ENCODE measurements at places on chromosomes 6 and 20.

- no peak for DNase-seq
Measured at GRCh38 chr20:16493486-16493885, 79.8 kb downstream of the KIF16B start.

GRCh38 chr20:10673176-10673841 is 490 bp downstream of the JAG1 start:
- DNase-seq = no peak

- no peak for DNase-seq
Measured at GRCh38 chr6:72954716-72955115, 270.6 kb downstream of the KHDC1L start.

DNA sequence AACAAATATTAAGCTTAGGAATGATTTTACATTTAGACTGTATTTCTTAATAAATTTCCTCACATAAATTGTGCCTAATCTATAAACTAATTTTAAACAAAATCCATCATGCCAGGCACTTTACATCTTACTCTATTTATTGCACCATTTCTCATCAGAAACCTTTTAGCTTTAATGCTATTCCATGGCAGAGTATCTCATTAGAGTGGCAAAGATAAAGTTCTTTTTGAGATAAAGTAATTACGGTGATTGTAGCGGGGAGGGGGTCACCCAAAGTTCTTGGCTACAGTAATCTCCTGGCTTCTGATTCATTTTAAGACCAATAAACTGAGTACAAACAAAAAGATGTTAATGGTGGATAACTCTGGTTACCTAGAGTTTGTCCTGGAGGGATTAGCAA is 532.1 kb downstream of the PRKN start:
- no peak for DNase-seq

GRCh38 chr20:33812152-33812849 is 1.2 kb downstream of the CHMP4B start:
- DNase-seq = no peak

DNA sequence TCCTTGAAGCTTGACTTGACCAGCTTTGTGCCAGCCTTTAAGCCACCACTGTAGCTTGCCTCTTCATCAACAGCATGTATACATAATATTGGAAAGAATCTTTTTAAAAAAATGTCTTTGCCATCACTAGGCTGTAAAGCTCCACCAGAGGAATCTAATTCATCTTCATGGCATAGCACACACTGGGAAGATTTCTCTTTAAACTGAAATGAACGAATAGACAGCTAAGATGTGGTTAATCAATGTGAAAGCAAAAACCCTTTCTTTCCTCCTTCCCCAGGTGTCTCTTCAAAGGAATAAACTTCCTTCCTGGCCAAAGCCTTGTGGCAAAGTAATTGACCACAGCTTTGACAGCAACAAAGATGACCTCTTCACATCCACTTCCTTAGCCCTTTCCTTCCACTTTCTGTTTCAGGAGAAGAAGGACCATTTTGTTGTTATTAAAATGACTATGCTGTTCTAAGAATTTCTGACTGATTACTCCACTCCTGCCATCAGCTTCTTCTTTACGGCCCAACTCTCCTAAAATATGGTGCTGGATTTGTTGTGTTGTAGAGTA is 428.7 kb upstream of the SOX4 start:
- DNase-seq = no peak

DNA sequence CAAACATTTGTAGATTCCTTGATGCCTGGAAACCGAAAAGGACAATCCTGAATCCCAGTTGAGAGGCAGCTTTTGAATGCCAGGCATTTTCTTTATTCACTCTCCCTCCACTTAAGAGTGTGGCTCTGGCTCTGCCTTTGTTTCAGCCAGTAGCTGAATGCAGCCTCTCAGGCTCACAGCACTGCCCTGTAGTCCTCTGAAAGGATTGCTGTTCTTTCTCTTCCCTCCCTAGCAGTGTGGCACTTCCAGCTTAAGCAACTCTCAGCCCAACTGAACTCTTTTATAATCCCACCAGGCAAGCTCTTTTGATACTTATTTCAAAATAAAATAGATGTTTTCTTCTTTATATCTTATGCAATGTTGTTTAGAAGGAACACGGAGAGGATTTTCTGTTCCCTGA is 415.6 kb downstream of the GJA1 start:
- no peak for DNase-seq

- DNase-seq = no peak
Measured at GRCh38 chr6:134658596-134658995, 291.3 kb downstream of the ALDH8A1 start.

GRCh38 chr6:44201200-44201599 is 15.5 kb upstream of the MYMX start:
- DNase-seq = no peak

DNA sequence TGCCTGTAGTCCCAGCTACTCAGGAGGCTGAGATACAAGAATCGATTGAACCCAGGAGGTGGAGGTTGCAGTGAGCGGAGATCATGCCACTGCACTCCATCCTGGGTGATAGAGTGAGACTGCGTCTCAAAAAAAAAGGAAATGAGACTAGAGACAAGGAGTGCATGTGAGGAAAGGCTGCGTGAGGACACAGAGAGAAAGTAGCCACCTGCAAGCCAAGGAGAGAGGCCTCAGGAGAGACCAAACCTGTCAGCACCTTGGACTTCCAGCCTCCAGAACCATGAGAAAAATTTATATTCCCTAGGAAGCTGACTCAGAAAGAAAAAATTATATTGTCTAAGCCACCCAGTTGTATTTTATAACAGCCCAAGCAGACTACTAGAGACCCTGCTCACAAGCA is 7.4 kb upstream of the BEND3 start:
- DNase-seq = no peak

GRCh38 chr6:75499640-75500039 is 6.0 kb upstream of the FILIP1 start:
- DNase-seq = no peak

DNA sequence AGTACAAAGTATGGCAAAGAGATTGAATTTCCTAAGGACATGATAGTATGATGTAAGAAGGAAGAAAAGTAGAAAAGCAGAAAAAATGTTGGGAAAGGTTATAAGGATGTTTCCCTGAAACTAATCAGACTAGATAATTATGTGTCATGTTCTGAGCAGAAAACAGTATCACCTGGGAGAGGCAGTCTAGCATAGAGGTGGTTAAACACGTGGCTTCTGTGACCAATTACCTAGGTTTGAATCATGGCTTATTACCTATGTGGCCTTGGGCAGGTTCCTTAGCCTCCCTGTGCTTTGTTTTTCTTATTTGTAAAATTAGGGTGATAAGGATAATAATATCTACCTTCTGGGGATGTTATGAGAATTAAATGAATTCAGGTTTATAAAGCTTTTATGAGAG is 38.0 kb downstream of the SCGN start:
- DNase-seq = no peak

GRCh38 chr6:114342826-114343781 is at the start of gene HS3ST5:
TSS of gene HS3ST5 (minus strand) at chr6:114343023. CDS start at chr6:114062845, 280,178 bp downstream.
- DNase-seq = no peak

GRCh38 chr20:13141546-13141945 is 79.5 kb upstream of the ISM1 start:
- DNase-seq = no peak

GRCh38 chr6:158149641-158150040 is 18.4 kb downstream of the SERAC1 start:
- no peak for DNase-seq

DNA sequence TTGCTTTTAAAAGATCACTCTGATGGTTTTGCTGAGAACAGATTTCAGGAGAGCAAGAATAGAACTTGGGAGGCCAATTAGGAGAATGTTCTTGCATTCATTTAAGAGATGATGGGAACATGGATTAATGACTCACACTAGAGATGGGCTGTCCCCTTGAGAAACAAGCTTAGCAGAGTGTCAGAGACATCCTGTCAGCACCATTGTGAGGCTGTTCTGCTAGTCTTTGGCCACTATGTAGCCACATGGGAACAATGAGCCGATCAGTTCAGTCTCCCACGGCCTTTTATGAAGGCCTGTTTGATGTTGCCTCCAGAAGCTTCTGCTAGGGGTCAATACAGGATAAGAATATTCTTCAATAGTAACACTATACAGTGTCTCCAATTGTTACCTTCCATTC is 113.0 kb upstream of the EYA4 start:
- no peak for DNase-seq

DNA sequence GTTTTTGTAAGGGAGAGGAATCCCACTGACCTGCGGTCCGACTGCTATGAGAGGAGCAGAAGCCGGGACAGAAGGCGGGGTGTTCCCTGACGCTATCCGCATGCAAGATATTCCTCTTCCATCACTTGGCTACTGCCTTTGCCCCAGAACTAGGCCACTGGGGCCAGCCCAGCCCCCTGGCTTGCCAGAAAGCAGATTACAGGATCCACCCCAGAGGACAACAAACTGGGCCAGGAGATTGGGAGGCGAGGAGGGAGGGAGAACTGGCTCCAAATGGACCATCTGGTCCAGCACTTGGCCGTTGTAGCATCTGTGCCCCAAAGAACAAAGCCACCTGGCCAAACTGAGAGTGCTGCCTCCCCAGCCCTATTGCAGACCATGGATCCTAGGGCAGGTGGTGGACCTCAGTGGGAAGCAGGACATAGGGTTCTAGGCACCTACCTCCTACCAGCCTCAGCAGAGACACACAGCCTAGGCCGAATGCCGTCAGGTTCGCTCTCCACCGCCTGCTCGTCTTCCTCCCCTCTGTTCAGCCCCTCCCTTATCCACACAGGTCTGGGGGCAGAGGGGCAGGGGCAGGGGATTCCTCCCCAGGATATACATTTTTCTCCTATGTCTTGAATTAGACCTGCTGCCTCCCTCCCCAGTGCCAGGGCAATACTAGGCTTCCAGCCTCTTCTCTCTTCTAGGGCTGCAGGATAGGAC is 4.0 kb downstream of the MDGA1 start:
- no peak for DNase-seq

DNA sequence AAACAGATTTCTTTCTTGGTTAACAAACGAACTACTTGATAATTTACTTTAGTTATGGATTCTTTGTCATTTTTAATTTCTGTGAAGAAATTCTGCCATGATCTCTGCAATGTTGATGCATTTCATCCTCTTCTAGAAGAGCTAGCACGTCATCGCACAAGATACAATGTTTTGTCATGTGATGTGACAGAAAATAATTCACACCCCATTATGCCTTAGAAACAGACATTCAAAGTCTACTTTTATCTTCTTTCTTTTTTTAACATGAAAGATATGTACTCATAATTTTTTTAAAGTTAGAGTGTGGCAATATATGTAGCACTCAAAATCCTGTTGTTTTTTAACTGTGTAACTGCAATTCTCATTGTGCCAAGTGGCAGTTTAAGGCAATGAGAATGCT is 39.6 kb upstream of the NELFCD start:
- no peak for DNase-seq

DNA sequence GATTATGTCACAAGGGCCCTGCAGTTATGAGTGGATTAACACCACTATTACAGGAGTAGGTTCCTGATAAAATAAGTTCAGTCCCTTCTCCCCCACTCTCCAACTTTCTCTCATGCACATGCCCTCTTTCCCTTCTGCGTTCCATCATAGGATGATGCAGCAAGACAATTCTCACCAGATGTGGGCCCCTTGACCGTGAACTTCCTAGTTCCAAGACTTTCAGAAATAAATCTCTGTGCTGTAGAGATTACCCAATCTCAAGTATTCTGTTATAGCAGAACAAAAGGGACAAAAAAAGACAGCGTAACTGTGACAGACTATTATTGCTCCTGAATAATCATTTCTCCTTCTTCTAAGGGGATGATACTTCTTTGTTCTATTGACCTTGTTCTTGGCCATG is 33.8 kb upstream of the TMEM244 start:
- no peak for DNase-seq

DNA sequence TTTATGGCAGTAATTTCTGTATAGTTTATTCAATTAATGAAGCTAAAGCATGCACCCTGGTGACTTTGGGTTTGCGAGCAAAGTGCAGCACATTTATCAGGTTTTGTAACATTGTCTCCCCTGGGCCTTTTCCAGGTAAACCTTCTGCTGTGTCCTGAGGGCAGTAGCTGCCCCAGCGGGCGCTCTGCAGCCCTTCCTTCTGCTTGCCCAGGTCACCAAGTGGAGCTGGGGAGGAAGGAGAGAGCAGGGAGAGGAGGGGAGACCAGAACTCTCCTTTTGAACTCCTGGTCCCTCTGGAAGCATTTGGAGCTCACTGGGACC is 145.6 kb downstream of the DLL1 start:
- no peak for DNase-seq

GRCh38 chr6:72741083-72741482 is 119.2 kb downstream of the KCNQ5 start:
- no peak for DNase-seq

GRCh38 chr6:131430531-131430930 is 142.5 kb upstream of the ARG1 start:
- no peak for DNase-seq

DNA sequence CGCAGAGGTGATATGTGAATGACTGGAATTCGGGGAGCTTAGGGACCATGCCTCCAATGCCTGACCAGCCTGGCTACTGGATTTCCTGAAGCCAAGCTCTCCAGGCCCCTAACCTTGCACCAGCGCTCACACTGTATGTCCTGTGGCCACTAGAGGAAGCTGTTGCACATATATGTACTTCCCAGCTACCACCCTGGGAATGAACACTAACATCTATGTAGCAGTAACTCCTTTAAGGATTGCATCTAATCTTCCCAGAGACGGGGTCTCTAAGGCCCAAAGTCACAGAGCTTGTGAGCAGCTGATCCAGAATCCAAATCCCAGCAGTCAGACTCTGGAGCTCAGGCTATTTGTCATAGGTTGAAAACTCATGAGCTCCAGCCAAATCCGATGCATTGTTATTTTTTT is 20.4 kb upstream of the BPIFB1 start:
- DNase-seq = no peak

GRCh38 chr20:40081653-40082052 is 607.4 kb downstream of the MAFB start:
- no peak for DNase-seq

GRCh38 chr6:158376631-158377081 is 64.4 kb downstream of the TULP4 start:
- no peak for DNase-seq

DNA sequence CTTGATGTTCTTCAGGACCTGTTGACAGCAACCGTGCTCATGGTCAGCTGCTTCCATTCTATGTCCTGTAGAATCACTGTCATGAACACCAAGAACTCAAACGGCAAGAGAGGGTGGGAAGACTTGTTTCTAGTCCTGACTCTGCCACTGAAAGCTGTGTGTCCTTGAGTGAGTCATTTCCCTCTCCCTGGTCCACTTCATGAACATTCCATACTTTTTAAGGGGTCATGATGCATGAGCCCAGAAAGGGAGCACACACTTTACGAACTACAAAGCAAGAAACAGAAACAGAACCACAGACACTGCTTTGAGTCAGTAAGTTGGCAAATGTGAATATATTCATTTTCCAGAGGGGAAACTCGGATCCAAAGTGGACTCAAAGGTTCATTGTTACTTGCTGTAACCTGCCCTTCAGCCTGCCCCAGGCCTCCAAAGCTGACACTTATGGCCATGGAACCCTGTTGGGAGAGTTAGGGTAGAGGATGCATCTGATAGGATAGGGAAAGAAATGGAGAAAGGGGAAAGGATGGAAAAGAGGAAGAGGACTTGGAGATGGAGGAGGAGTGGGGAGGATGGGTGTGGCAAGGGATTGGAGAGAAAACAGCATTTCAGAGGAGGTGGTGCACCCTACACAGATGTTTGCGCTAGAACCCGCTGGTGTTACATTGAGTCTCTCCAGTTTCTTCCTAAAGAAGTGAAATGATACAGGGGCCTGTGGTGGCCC is 129.8 kb downstream of the FOXO3 start:
- no peak for DNase-seq

All from activated CD8-positive, alpha-beta memory T cell treated with anti-CD3 and anti-CD28 coated beads for 4 hours (primary cell).